Activated T-helper 9 cell treated with anti-CD3 and anti-CD28 coated beads, Interleukin-2, amount 50 U/mL, for 16 hours (primary cell): ENCODE measurements at places on chromosomes 6 and 20.

DNA sequence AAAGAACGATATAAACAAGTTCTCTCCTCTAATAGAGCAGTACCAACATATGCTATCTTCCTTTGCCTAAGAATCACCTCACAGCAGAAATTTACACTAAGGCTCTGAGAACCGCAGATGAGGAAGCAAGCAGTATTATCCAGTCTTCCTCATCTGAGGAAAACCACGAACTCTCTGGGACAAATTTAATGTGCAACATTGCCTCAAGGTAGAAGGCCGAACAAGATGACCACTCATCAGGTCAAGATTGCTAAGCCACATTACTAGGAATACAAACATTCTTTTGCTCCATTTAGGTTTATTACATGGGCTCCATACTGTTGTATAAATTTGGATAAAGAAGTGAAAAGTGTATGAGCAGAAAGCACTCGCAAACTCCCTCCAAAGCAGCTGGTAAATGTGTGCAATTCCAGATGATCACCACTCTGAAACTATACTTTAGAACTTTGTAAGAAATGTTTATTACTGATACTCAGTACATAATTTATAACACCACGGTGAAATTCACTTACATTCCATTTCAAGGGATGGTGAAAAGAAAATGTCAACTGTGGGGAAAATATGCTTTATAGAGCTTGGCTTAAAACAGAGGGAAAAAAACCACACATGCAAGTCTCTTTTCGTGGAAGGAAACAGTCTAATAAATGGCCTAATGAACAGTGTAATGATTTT lies 398.4 kb downstream of the BTBD9 start:
- no peak for DNase-seq

DNA sequence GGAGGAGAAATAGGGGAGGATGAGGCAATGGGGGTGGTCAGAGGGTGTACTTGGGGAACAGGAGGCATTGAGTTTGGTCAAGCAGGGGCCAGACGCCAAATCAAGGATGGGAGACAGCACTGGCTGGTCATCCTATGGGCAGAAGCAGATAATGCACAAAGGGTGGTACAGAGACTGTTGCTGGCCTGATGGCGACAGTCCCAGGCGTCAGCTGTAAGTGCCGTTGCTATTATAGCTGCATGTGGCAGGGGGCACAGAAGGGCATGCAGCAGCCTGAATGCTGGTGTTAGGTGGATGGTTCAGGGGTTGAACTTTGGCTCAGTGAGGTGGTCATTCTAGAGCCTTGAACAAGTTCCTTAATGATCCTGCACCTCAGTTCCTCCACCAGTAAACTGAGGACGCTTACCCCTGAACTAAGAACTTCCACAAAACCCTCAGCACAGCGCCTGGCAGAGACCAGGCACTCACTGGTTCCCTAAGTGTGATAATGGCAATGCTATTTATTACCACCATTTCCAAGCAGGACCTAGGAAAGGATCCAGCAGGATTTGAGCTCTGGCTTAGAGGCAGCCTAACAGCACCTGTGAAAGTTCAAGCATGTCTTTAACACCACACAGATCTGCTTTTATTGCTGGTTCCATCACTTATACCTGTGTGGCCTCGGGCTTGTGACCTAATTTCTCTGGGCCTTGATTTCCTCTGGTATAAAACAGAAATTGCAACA lies 162.7 kb downstream of the INSM1 start:
- no peak for DNase-seq

DNA sequence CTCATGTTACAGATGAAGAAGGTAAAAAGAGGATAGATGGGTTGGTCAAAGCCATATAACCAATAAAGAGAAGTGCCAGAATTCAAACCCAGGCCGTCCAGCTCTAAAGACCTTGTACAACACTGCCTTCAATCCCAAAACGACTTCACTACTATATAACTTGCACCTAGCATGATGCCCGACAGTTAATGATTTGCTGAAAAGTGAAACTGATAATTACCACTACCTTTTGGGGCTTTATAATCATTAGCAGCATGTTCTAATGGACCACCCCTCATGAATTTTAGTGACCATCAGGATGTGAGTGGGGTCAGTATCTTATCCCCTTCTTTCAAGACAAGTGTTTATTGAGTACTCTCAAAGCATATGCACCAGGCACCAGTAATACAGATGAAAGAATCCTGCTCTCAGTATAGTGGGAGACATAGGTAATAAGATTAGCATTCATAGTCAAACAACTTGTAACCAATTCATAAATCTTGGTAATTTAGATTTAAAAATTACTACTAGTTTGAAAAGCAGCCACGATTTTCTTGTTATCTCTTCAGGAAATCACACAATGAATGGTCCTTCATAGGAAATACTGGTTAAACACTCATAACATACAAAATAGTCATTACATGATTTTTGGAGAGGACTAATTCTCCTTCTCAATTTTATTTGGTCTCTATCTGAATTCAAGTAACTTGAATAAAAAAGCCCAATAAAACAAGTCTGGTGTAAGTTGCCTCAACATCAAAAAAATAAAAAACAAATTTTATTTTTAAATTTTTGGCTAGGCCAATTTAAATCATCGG lies 98.0 kb downstream of the EPB41L2 start:
- DNase-seq = no peak

DNA sequence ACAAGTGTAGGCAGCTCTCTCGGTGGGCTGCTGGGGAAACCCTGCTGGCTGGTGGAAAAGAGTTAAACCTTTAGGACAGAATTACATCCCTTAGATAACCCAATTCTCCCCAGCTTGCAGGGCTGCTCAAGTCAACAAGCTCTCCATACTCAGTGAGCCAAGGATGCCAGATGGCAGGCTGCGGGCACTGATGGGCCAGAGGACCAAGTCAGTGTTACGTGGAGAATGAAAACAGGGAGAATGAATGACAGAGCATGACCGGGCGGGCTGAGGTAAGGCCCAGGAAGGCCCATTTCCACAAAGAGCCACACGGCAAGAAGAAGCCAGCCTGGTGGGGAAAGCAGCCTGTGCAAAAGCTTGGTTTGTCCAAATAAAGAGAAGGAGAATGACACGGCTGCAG lies 58.7 kb upstream of the CD93 start:
- no peak for DNase-seq

GRCh38 chr6:26175428-26176181 lies 88.4 kb downstream of the HFE start:
- DNase-seq = no peak

DNA sequence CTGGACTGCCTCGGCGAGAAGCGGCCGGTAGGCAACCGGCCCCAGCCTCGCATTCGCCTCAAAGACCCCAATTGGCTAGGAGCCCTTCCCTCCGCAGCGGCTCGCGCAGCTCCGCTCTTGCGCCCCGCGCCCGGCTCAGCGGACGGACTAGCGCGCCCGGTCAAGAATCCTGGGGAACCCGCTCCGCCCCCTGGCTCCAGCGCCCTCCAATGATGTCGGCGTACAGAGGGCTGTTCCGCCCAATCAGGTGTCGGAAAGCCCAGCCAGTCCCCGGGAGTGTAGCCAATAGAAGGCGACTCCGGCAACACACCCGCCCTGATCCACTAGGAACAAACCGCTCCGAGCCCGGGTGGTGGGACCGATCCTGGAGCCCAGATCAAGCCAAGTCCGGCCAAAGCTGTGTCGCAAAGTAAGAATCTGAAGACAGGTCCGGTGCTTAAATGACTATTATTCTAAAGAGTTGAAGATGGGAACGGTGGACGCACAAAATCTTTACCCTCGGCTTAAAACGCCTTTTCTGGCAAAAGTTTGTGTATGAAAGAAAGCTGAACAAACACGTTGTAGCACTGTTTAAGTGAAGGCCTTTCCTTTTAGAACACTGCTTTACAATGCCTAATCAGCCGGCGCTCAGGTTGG lies 132.2 kb downstream of the OGFRL1 start:
- DNase-seq = no peak

DNA sequence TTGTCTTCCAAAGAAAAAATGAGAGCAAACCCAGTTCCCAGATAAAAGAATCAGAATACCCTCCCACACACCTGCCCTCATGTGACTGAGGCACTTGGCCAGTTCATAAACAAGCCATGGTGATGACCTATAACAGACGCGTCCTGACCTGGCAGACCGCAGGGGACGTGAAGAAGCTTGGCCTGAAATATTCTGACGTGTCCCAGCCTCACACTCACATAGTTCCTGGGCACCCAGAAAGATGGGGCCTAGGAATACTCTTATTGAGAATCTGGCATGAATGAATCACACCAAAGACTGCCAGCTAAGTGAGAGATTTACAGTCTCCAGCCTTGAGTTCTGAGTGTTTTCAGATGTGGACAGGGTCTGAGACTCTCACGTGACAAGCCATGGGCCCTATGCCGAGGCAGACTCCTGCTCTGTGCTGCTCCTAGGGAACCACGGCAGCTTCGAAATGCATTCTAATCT lies 17.2 kb upstream of the MAP3K4 start:
- DNase-seq = no peak

DNA sequence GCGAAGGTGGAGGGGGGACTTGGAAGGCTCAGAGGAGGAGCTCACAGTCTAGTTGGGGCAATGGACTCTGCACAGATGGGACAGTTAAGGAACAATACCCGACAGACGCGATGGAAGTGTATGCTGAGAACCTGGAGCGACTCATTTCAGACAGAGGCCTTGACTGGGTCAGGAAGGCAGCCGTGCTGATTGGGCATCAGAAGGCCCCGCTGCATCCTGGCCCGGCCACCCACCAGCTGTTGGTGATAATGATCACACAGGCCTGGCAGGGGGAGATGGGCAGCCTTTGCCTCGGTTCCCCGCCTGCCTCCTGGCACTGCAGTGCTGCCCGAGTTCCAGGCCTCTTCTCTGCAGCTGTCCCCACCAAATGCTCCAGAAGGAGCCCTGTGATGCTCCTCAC lies 62.4 kb downstream of the MDGA1 start:
- no peak for DNase-seq

DNA sequence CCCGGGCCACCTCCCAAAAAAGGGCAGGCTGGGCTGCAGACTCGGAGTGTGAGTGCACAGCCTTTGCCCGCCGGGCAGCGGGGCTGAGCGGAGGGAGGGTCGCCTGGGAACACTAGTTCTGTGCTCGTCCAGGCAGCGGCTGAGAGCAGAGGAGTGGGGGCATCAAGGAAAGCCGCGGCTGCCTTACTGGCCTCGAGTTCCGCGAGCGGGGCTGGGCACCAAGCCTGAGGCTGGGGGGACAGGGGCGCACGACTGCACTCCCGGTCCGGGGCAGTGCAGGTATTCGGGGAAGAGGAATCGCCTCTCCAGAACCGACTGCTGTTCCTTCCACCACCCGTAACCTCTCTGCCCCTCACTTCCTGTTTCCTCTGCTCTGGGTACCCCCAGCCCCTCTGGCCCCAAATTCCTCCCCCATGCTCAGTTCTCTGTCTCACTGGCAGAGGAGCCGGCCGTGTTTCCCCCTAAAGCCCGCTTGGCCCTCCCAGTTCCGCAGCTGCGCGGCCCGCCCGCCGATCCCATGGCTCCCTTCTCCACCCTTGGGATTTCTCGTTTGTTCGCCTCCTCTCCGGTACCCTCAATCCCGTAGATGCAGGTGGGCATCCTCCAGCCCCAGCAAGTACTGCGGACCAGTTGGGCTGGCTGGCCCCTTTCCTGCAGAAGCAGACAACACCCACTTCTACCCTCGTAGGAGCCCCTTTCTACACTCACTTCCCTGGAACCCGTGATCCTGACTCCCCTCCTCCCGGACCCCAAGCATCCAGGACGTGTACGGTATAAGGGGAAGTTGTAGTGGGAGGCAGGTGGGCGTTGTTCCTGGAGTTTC lies 5.1 kb downstream of the RING1 start:
- no peak for DNase-seq

DNA sequence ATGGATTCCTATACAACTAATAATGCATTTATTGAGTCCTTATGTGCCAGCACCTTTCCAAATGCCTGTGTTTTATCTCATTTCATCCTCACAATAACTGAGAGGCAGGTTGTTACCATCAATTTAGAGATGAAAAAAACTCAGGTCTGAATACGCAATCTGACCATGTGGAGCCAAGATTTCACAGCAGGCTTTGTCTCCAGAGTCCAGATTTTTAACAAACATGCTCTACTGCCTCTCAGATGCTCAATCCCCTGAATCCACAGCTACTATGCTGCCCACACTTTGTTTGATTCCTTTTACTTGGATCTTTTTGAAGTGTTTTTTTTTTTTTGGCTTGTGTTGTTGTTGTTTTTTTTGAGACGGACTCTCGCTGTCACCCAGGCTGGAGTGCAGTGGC lies 46.8 kb downstream of the B4GALT5 start:
- no peak for DNase-seq

DNA sequence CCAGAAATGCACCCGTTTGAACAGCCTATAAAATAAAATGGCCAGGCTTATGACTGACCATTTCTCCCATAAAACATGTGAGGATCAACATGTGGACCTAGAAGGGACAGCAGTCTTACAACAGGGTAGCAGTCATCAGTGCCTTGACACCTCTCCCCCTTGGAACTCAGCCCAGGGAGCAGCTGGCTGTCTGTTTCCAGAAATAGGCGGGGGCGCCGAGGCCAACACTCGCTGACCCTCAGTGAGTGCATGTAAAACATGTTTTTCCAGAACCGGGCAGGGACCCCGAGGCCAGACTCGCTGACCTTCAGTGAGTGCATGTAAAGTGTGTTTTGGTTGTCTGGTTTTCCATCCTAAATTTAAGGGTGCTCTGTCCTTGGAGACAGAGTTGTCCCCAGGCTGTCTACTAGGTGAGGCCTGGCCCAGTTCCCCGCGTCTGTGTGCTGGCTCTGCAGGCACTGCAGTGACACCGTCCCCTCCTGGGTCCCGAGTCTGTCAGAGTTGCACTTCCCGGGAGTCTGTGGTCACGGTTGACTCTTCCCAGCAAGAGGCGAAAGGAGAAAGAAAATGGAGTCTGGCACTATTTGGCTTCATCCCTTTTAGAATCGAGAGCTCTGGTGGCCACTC lies 19.8 kb upstream of the ADRM1 start:
- no peak for DNase-seq

- DNase-seq = no peak
Observed at GRCh38 chr6:27868311-27868710, 43.9 kb downstream of the OR2B2 start.

DNA sequence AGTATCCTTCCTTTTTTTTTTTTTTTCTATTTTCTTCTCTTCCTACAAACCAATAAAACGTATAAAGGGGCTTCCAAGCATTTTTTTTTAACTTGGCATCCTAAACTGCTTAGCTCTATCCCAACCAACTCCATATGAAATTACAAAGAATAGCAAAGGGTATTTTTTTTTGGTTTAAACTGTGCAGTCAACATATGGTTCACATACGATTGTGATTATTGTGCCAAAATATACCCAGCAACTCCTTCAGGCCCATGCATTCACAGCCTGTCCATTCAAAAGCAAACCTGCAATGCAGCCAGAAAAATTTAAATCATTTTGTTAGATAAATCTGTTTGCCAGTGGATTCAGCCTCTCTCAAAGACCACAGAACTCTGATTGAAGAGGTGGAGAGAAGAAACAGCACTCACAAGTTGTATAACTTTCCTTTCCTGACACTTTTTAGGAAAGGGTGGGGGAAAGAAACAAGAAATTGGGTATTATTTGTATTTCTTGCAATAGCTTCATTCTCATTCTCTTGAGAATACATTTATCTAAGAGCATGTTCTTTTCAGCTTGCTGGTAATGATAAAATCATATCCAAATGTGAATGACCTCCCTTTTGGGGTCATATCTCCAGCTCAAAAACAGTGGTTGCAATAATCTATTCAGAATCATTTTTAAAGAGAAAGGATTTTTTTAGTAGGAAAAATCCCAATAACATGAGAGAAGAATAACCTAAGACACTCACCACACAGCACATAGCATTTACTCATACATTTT lies 701.3 kb upstream of the CHD6 start:
- DNase-seq = no peak
